Bladder microvascular endothelial cell (primary cell): ENCODE measurements at places on chromosomes 4 and X. TPM values are rescaled to one million over a fixed set of nuclear protein-coding genes. Genes with fewer than 3 reads are reported as not detected.

Gene GPC3
- not detected in 2 replicates for total RNA-seq

Gene PNMA5
- total RNA-seq, result not detected in 2 replicates

Gene ATP2B3
- under 0.01 TPM in 1 of 2 replicates, not detected in the other for total RNA-seq

Gene NDP
- total RNA-seq, result not detected in 2 replicates
